ENCODE measurements at places on chromosomes 3 and 15.

DNA sequence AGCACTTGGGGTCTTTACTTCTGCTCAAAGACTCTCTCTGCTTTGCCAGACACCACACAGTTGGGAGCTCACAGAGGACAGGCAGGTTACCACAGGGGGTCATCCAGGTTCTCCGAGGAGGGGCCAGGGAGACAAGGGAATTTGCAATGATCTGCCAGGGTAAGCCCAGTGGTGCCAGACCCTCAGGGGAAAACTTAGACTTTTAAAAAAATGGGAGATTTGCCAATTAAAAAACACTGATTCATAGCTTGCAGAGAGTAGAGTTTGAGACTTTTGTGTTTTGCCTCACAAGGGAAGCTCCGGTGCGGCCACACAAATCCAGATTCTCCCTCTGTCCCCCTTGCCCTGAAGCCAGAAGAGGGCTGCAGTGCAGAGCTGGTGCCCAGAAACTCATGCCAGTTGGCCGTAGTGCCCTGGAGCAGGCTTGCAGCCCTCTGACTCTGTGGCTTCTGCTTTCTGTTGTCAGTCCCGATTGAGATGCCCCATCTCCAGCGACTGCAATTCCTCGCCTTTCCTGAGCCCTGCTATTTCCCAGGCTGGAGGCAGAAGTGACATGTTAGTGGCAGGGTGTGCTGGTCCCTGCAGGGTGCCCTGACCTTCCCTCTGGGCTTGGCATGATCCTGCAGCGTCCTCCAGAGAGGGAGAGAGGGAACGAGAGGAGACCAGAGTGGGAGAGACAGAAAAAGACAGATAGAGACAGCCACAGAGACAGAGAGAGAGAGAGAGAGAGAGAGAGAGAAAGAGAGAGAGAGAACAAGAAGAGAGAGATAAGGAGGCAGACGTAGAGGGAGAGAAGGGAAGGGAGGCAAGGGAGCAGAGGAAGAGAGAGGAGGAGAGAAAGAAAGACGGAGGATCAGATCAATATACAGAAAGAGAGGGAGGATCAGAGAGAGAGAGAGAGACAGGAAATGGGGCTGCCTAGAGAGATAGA lies 46.0 kb downstream of the RHCG start:
- no peak for DNase-seq

GRCh38 chr3:59540696-59541095 lies 490.9 kb upstream of the CFAP20DC start:
- DNase-seq = no peak

GRCh38 chr15:69557707-69558409 lies 105.2 kb downstream of the RPLP1 start:
- DNase-seq = no peak

- no peak for DNase-seq
Measured at GRCh38 chr15:67079361-67079760, 14.0 kb downstream of the SMAD3 start.

DNA sequence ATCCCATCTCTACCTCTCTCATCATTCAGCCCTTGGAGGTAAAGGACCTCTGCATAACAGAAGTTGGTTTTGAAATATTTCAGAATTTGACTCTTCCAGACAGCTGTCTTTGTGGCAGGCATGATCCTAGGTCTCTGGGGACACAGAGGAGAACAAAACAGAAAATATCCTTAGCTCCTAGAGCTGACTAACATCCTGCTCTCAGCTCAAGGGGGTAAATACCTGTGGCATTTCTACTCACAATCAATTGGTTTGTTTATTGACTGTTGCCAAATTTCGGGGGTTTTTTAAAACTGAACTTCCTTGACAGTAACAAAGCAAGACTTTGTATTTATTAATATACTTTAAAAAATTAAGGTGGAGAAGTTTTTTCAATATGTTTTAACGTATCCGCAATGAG lies 78.8 kb downstream of the EOMES start:
- DNase-seq = no peak

- DNase-seq = no peak
Measured at GRCh38 chr3:125556314-125556713, 36.3 kb upstream of the SNX4 start.

DNA sequence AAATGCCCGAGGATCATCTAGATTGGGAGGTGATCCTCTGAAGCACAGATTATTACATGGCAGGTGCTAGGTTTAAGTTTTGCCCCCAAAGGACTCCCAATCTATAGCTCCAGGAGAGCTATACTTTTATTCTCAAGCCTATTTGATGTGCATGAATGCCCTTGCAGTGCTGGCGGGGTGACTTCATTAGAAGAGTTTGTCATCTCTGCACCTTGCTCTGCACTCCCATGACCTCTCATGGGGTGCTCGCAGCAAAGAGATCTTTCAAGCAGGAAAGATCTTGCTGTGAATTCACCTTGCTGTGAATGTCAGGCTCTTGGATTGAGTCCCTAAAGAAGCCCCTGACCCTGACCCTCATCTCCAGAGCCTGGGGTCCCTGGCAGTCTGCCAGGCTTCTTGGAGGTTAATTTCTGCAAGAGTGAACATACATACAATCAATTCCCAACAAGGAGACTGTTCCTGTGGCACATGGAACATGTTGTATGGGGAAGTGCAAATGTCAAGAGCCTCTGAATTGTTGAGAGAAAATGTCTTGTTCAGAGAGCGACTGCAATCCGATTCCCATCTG lies 45.9 kb downstream of the FAM43A start:
- DNase-seq = no peak

DNA sequence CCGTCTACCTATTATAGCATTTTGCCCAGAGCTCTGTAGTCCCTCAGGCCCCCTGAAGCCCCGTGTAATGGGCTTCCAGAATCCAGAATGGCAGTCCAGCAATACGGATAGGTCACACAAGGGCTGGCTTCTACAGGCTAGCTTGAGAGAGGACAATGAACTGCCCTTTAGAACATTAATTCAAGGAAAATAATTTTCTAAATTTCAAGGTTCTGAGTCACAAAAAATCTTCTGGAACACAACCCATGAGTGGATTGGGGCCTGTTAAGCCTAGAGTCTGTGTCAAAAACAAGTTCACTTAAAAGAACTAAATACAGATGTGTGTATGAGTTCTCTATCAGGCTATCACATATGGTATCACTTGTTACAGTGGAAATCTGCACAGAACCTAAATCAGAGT lies 28.8 kb downstream of the DCP1A start:
- DNase-seq = no peak

DNA sequence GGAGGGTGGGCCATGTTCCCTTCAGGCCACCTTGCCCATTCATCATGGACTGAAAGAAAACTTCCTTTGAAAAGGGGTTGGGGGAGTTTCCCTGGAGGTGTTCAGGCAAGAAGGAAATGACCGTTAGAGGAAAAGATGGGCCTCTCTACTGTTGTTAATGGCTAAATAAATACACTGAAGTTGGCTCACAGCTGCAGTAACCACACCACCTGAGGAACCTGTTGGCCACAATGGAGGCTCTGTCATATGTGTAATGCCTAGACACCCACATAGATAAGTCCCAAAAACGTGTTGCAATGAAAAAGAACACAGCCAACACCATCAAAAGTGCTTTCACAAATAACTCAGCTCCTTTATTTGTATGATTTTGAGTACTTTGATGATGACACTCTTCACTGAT lies 38.2 kb upstream of the FAM3D start:
- no peak for DNase-seq

DNA sequence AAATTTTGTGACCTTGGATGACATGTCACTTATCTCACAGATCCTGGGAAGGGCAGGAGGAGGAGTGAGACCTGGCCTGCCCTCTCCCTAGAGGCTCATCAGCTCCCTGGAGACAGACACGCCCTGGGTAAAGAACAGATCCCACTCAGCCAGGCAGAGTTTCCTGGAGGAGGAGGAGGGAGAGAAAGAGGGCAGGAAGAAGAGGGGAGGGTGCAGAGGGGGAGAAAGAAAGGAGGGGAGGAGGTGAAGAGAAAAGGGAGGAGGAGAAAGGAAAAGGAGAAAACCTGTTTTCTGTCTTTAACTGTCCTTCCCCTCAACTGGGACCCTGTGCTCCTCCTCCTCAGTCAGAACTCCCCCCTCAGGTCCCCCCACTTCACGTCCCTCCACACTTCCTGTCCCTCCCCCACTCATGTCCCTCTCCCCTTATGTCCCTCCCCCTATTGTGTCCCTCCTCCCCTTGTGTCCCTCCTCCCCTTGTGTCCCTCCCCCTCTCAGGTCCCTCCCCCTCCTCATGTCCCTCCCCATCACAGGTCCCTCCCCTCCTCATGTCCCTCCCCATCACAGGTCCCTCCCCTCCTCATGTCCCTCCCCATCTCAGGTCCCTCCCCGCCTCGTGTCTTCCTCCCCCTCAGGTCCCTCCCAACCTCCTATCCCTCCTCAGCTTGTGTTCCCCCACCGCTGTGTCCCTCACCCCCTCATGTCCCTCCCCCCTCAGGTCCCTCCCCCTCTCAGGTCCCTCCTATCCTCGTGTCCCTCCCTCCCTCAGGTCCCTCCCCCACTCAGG lies 52.3 kb upstream of the CGNL1 start:
- DNase-seq = no peak

GRCh38 chr15:93823971-93824913 lies 407.1 kb upstream of the MCTP2 start:
- DNase-seq = no peak

- no peak for DNase-seq
Measured at GRCh38 chr3:167160781-167161180, 219.3 kb downstream of the ZBBX start.

DNA sequence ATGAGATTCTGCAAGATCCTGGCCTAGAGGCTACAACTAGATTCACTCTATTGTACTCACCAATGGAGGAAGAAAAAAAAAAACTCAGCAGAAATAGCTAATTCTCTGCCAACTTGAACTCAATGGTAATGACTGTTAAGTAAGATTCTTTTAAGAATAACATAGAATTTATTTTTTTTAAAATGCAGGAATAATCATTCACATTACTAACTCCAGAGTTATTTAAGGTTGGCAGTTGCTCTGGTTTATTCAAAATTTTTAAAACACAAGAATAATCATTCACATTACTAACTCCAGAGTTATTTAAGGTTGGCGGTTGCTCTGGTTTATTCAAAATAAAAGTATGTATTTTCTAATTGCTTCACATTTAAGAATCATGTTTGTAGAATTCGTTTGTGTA lies 1071.9 kb downstream of the IGSF11 start:
- DNase-seq = no peak

DNA sequence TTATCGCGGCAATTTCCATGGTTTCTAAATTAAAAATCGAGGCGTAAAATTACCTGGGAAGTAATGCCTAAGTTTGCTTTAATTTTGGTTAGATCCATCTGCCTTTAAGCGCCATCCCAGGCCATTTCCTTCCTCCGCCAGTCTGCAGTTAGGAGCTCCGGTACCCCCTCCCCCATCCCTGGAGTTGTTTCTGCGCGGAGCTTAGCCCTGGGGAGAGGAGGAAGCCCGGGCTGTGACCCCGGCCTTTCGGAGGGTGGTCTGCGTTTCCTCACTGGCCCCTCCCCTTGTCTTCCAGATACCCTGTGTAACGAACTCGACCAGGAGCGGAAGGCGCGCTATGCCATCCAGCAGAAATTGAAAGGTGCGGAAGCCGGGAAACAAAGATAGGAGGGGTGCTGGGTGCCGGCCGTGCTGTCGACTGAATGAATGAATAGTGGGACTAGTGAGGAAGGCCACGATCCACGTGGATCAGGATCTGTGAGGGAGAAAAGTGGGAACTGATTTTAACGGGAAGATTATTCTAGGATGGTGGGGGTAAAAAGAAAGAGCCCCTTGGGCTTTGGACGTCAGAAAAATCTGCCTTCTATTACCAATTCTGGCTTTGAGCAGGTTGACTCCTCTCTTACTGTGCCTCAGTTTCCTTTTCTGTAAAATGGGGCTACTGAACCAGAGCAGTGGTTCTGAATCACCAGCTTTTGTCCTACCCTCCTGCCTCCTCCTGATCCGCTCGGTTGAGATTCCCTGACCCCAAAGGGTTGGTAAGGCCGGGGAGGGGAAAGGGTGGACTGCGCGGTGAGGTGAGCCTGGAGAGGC lies 6.7 kb downstream of the RNU6-1 start:
- DNase-seq = no peak

DNA sequence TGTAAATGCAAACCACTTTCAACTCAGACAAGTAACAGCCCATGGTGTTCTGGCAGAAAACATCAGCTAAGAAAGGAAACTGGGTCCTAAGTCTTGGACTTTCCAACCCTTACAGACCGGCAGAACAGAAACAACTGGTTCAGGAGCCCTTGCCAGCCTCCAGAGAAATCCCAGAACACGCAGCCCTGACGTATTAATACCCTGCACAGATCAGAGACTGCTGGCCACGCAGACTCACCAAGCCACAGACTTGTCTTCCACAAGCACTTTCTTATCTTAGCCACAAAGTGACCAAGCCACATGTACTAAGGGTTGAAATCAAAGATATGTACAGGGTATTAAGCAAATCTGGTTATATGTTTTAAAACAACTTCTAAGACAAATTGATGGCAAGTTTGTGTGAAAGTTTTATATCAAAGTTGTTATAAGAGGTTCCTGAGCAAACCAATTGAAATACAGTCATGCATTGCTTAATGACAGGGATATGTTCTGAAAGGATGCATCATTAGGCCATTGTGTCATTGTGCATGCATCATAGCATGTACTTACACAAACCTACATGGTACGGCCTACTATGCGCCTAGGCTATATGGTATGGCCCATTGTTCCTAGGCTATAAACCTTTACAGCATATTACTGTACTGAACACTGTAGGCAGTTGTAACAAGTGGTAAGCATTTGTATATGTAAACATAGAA lies 36.8 kb downstream of the BTD start:
- DNase-seq = no peak

DNA sequence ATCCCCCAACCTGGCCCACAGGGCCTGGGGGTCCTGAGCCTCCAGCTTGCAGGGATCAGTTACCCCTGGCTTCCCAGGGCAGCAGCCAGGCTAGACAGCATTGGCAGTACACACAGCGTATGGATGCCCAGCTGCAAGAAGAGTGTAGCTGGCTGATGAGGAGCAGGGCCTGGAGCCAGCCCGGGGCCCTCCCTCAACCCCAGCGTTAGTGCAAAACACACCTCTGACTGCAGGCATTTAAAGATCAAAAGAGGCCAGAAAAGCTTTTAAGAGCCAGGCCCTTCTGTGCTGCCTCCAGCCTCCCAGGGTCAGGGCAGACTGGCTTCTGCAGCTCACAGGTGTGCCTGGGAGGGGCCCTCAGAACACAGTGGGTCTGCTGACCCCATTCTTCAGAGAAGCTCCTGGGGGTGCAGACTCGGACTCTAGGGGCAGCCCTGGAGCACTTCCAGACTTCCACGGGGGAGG lies 110.6 kb downstream of the ETFA start:
- DNase-seq = no peak

GRCh38 chr15:76024021-76024768 lies 12.0 kb upstream of the NRG4 start:
- no peak for DNase-seq

DNA sequence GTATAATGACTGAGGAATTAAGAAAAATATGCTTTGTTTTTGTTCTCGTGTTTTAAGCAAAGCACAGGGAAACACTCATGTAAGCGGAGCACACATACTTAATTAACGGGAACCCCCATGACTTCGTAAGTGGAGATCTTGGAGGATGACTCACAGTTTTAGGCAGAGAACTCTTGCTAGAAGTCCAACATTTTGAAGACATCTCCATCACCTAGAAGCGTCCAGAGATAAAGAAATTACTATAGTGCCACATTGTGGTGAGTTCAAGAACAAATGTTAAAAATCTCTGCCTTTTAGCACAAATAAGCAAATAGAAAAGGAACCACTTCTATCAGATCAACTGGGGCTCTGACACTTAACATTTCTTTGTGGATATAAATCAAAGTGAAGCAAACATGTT lies 194.1 kb upstream of the ARHGEF26 start:
- no peak for DNase-seq
